MG63 (cell line): ENCODE measurements at places on chromosomes 7 and 10. TPM values are rescaled to one million over a fixed set of nuclear protein-coding genes. Genes with fewer than 3 reads are reported as not detected.

SPDYE5 gene
- not detected in 2 replicates for total RNA-seq

MIOS gene
- total RNA-seq: 20.2 and 21.3 TPM in 2 replicates

ANKRD30A gene
- total RNA-seq: not detected in 2 replicates

RFC2 gene
- 17.3 and 27.4 TPM in 2 replicates for total RNA-seq

HELLS gene
- 36.9 and 39.1 TPM in 2 replicates for total RNA-seq
